ENCODE measurements at places on chromosomes 3 and 15.

- DNase-seq, result no peak
Observed at GRCh38 chr3:67329358-67329757, 325.1 kb downstream of the SUCLG2 start.

DNA sequence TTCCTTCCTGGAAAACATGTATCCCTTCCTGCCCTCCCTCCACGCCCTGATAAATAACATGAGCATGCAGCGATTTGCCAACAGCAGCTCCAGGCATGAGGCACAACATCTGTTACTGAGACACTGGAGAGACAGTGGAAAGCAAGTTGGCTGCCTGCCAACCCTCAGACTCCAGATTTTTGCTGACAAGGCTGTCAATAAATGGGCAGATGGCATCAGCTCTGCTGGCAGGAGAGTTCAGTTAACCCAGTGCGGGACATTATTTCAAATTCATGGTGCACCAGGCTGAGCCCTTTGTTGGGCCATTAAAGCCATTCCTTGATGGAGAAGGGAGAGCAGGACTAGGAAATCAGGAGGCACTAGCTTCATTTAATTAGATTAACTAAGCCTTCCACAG is 293.3 kb downstream of the MEX3B start:
- no peak for DNase-seq

DNA sequence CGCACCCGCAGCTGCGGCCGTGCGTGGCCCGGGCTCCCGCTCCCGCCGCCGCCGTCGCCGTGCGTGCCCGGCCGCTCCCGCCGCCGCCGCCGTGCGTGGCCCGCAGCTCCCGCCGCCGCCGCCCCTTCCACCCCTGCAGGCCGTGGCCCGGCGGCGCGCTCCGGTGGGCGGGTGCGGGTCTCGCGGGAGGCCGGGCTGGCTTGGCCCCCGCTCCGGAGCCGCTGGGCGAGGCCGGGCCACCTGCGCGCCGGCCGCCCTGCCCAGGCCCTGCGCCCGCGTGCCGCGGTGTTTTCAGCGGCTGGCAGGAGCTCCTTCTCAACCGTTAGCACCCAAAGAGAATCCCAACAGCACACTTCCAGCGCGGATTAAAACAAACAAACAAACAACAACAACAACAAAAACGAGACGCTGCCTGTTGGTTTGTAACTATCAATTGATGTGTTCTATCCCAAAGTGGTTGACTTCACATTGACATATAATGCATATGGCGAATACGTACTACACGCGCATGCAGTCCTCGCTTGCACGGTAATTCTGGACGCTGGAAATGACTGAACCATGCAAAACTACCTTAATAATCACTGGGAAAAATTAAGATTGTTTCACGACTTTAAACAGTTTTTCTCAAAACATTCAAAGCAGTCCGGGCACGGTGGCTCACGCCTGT is 113.7 kb upstream of the GOLGA8J start:
- no peak for DNase-seq

- no peak for DNase-seq
Observed at GRCh38 chr3:17831366-17831765, 88.9 kb upstream of the TBC1D5 start.

DNA sequence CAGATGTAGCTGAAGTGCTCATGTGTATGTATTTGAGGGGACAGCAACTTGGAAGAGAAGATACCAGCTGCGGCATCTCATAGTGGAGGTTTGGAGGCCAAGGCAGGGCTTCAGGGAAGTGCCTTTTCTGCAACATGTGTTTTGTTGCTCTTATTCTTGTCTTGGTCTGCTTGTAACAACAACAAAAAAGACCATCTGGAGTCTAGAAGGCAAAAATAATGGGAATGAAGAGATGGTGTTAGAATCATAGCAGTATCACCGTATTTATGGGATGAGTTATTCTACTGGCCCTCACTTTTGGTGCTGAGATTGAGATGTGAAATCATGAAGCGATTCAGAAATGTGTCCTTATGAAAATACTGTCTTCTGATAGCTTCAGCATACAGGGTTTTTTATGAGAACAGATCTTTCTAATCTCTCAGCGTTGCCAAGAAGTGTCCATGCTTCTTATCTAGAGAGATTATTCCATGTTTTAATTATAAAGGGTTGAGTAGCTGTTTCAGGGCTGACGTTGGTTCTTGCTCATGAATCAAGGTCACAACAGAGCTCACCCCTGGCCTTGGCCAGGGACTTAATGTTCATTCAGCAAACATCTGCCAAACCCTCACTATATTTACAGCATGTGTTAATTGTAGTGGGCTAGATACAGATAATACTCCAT is 58.0 kb downstream of the ITPR1 start:
- no peak for DNase-seq

DNA sequence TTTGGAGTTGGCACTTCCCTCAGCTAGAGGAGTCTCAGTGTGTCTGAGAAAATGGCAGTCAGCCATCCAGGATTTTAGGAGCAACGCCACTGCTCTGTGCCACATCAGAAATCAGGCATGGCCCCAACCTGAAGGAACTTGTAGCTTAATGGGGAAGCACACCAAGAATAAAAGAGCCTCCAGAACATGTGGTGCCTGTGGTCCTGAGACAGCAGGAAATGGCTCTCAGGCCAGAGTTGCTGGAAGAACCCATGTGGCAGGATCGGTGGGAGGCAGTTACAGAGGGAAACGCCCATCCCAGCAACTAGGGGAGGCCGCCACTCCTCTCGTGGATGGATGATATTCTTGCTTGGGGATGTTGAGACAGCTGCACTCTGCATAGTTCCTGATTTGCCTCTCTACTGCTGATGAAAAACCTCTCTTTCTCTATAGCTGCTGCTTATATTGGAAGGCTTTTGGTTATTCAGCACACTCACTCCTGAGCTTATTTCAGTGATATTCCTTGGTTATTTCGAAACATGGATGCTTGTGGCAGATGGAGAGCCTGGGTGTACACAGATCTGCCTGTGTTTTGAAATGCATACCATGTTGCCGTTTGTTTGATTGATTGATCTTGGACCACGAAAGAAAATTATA is 52.4 kb downstream of the KLHL25 start:
- no peak for DNase-seq

- no peak for DNase-seq
Observed at GRCh38 chr15:31852933-31853799, 177.1 kb upstream of the CHRNA7 start.

GRCh38 chr3:155158346-155159037 is 78.4 kb downstream of the MME start:
- no peak for DNase-seq

DNA sequence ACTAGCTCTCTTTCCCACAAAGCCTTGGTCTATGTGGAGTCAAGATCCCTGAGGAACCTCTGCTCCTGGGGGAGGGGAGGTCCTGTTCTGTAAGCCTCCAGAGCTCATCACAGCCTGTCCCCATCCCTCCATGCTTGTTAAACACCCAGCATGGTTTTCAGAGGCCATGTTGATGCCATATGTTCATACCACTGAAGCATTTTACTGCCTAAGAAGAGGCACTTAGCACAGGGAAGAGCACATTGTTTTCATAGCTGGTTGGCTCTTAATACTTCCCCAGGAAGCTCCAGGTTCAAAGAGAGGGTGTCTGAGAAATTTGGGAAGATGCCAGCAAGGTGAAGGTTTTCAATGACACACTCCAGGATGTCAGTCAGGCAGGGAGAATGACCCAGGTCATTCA is 25.6 kb downstream of the CPNE4 start:
- DNase-seq, result no peak

DNA sequence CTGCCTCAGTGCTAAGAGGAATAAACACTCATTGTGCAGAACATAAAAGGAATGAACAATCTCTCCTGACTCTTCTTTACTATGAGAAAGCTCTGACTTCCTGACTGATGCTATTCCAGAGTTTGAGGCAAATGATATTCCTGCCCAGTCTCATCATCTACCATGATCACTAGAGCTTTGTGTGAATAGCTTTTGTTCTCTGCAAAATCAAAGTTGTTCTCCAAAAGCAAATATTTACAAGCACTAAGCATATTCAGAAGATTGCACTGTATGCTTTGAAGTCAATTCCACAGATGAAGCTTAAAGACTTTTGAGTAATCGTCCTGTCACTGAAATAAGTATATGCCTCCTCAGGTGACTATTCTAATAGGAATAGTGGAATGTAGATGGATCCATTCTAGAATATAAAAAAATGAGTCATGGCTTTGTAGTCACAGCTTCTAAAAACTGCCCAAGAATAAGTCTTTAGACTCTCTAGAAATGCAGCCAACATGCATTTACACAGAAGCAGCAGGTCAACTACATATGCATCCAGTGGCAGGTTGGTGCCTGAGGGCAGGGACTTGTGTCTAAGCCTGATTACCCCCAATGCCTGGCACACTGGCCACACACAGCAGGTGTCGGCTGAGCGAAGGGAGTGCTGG is 34.6 kb downstream of the TNFAIP8L3 start:
- no peak for DNase-seq

GRCh38 chr15:78925956-78926743 is 18.7 kb downstream of the CTSH start:
- no peak for DNase-seq

GRCh38 chr3:94175677-94176076 is 112.8 kb downstream of the NSUN3 start:
- no peak for DNase-seq

GRCh38 chr15:90643301-90643632 is 73.9 kb upstream of the BLM start:
- no peak for DNase-seq

DNA sequence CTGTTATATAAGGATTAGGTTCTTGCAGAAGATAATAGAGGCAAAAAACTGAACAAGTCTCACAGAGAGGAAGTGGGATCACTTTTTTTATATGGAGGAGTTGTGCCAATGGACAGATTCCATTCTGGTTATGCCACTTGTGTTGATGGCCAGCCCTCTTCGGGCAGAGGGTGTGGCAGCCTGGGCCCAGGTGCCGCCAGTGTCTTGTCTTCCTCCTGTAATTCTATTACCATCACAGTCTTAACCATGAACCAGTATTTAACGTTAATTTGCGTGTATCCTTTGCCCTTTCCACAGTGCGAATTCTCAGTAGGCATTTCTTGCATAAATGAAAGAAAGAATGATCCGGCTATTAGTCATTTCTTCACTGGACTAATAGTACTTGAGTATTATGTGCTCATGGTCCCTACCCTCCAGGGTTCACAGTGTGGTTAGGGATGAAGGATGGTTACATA is 7.0 kb upstream of the USP4 start:
- DNase-seq, result no peak

- DNase-seq, result no peak
Observed at GRCh38 chr15:68730976-68731897, 89.5 kb downstream of the ANP32A start.

- no peak for DNase-seq
Observed at GRCh38 chr15:99076555-99077308, 28.1 kb upstream of the SYNM start.

DNA sequence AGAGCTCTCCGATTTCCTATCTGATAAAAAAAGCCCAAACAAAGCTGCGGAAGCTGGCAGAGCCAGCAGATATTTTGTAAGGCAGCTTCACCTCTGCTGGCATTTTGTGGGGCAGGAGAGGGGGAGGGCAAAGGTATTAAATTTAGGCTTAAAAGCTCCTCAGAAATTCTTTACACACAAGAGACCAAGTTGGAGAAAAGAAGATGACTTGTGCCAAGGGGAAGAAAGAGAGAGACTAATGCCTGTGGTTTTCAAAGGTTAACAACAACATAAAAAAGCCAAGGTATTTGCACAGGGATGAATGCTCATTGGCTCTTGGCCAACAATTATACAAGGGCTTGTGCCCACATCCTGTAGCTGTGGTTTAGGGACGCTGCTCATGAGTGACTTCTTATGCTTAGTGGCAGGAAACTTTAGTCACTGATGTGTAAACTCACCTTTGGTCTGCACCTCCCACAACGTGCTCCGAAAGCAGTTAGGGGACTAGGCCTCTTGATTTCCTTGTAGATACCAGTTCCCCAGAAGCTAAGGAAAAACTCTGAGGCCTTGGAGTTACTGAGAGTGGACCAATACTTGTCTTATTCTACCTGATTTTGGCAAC is 152.9 kb downstream of the TPRG1 start:
- peak; percentile 69 for DNase-seq

- no peak for DNase-seq
Observed at GRCh38 chr3:152195206-152195605, 73.5 kb upstream of the MBNL1 start.
